ENCODE measurements at places on chromosomes 12 and 14. TPM values are rescaled to one million over a fixed set of nuclear protein-coding genes. Genes with fewer than 3 reads are reported as not detected.

GRCh38 chr14:106372870-106373652 is 846.7 kb downstream of the TMEM121 start:
- peak; percentile 57 for DNase-seq

DNA sequence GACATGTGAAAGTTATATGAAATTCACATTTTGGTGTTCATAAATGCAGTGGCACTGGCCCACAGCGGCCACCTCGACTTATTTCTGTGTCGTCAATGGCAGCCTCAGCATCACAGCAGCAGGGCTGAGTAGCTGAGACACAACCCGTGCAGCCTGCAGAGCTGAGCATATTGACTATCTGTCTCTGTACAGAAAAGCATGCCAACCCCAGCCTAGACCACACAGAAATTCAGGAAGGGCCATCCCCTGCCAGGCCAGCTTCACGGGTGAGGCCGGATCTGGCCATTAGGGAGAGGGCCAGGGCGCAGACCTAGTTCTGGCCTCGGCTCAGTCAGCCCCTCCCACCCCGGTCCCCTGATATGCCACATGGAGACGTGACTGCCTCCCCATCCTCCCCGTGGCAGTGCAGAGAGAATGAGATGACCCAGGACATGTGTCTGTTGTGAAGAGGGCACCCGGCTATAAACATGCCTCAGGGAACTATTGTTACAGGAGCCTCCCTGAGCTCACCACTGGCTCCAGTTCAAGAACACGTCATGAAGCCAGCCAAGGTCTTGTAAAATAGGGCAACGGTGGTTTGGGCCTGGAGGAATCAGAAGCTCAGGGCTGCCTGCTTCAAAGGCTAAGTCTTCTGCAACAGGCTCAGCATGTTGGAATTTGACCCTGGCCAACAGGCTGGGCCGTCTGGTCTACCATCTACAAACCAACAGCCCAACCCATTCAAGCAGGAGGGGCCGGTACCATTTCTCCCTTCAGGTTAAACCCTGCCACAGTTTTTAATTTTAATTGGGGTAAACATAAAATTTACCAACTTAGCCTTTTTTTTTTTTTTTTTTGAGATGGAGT is 25.5 kb downstream of the SCARB1 start:
- DNase-seq: peak; percentile 95

GRCh38 chr12:104060791-104061190 is 3.5 kb upstream of the HCFC2 start:
- DNase-seq: peak; percentile 16

The WNT5B gene
- total RNA-seq: 0.20 TPM

GRCh38 chr14:86619726-86620125 is 1089.8 kb downstream of the FLRT2 start:
- no peak for DNase-seq

GRCh38 chr12:1956716-1957115 is 38.3 kb upstream of the CACNA2D4 start:
- DNase-seq: no peak

- DNase-seq: peak; percentile 58
These were observed 1.8 kb upstream of the ZNF839 start for GRCh38 chr14:102317564-102318248.

DNA sequence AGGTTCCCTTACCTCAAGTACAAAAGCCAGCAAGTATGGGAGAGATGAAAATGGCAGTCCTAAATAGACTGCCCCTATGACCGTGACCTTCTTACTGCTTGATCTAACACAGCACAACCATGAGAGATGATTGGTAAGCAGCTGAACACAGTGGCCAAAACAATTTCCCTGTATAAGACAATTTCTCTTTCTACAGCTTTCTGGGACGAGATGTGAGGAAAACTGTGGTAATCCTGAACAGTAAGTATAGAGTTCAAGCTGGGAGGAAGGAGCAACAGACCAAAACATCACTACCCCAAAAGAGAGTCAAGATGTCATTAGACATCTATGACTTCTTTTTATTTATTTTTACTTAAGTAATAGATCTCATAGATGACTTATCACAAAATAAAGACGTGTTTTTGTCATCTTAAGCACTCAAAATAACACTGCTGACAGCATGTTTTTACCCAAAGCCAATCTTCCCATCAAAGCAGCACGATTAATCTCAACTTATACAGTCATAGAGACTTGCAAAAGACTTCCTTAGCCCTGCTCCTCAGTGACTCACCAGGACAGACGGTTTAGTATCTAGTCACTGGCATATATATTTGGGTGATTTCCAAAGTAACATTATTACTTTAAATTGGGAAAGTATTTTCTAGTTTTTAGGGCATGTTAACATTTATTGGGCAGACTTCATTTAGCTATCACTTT is 3.7 kb downstream of the TMEM52B start:
- peak; percentile 4 for DNase-seq

The C12orf56 gene
- not detected for total RNA-seq

GRCh38 chr12:108461058-108461660 is 53.9 kb upstream of the FICD start:
- DNase-seq: no peak

DNA sequence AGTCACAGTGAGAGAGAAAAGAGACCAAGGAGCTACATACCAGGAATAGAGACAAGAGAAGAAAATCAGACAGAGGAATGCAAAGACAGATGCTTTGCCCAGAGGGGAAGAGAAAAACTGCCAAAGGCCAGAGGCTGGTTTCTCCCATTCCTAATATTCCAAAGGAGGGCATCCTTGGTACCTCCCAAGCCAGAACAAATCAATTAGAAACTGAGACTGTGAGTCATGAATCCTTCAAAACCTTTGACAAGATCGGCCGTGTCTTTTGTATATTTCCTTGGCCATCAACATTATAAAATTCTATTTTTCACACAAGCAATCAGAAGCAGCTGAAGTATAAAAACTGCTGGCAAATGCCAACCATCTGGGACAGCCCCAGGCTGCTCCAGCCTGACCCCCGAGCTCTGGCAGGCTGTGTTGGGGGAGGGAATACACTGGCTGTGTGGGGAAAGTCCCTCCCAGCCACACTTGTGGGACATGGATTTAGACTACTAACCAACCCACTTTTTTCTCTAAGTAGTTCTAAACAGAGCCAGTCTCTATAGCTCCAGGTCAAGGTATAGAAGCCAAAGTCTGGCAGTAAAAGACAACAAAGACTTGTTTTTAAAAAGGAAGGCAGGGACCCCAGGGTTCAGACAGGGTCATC is 13.7 kb downstream of the POMT2 start:
- no peak for DNase-seq

The RERG gene
- total RNA-seq: not detected

The PGF gene
- 20.2 TPM for total RNA-seq

The SLC4A8 gene
- total RNA-seq: 0.60 TPM

GRCh38 chr12:121489874-121490273 is 90.0 kb downstream of the RNF34 start:
- no peak for DNase-seq

The FSCB gene
- total RNA-seq: not detected

- no peak for DNase-seq
These were observed 17.5 kb downstream of the MTA1 start for GRCh38 chr14:105436891-105437722.

- DNase-seq: no peak
These were observed 1.5 kb downstream of the FKBP4 start for GRCh38 chr12:2796187-2796666.

All from lung microvascular endothelial cell (primary cell).